GM13977 (cell line): ENCODE measurements at places on chromosomes 5 and 9.

DNA sequence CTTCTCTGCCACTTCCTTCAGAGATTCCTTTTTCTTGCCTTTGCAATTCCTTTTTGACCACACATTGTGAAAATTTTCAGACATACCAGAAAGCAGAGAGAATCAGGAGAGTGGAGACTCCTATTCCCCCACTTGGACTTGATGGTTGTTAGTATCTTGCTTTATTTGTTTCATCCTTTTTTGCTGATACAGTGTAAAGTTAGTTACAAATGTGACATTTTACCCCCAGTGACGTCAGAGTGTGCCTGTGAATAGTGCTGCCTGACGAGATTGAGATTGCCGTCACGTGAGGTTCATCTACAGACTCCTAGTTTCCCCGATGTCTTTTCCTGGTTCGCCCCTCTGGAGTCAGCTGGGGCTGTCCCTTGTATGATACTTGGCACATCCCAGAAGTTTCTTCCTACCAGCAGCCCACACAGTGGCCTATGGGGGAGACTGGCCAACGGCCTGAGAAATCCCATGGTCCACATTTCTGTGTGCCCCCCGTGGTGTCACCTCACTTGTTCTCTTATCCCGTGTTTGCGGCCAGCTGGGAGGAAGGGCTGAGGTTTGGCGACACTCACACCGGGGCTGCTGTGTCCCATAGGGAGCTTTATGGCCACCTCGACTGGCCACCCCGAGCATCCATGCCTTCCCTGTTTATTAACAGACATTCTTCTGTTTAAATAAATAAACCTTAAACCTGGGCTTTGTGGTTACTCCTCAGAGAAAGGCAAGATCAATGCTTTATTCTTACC, 48.2 kb upstream of the CACNA1B start:
- no peak for DNase-seq

GRCh38 chr9:92641092-92641809, 28.7 kb downstream of the IPPK start:
- no peak for DNase-seq

GRCh38 chr5:10660720-10661387, 97.0 kb downstream of the ANKRD33B start:
- DNase-seq, result no peak

DNA sequence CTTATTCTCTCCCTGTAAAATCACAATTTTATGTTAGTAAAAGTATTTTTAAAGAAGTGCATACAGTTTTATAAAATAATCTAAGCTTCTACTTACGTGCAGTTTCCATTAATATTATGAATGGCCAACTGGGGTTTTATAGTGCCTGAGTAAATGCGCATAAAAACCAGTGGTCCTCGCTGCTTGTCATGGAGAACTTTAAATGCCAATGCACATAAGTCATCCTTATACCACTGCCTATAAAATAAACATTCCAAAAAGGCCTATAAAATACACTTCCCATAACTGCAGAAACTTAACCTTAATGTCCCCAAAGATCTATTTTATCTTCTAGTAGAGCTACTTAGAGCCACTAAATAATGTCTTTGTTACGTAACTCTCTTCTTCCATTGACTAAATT, 28.5 kb downstream of the GFM2 start:
- DNase-seq, result no peak

DNA sequence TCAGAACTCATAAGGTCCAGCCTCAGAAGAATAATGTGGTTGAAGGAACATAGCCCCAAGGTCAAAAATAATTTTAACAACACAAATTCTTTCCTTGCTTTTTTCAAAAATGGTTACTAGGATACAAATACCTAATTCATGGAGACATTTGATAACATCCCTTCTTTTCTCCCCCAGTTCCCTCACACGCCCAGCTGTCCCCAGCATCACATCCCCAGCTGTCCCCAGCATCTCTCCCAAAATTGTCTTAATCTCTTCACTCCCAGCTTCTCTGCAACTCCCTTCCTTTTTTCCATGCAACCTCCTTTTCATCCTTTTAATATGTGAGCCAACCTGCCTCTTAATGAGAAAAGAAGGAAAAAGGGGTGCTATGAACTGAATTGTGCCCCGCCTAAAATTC, 77.8 kb downstream of the FSTL4 start:
- DNase-seq, result no peak

DNA sequence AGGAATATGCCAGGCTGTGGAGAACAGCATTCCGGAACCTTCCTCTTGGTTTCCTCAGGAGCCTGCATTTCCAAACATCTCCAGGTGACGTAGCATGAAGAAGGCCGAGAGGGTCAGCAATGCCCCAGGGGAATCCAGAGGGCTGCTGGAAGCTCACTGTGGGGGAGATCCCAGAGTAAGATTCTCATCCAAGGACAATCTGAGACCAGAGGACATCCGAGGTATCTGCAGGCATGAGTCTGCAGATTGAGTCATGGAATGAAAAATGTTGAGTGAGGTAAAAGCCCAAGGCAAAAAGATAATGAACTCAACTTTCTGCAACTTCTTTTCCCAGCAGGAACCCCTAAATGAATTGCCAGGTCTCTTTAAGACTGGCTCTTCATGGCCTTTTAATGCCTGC, 73.5 kb downstream of the KIF4B start:
- DNase-seq, result no peak

DNA sequence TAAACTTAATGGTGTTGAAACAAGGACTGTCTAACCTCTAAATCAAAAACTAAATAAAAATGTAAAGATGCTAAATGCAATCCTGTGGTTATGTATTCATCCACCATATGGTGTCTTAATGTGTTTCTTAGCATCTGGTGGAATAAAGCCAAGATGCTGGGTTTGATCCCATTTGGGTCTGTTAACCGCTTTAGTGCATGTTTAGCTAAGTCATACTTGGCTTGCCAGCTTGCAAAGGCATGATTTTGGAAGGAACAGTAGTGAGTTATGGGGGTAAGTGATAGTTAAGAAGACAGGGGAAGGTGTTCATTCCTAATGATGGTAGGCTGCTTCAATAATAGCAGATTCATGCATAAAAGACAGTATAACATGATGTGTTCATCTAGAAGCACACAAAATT, 139.0 kb upstream of the SLC27A6 start:
- no peak for DNase-seq

GRCh38 chr5:84279234-84279633, 105.4 kb downstream of the EDIL3 start:
- DNase-seq, result no peak

- DNase-seq, result no peak
Measured at GRCh38 chr9:12785260-12785770, 10.5 kb downstream of the LURAP1L start.
